ENCODE measurements at places on chromosomes 6 and 20.

DNA sequence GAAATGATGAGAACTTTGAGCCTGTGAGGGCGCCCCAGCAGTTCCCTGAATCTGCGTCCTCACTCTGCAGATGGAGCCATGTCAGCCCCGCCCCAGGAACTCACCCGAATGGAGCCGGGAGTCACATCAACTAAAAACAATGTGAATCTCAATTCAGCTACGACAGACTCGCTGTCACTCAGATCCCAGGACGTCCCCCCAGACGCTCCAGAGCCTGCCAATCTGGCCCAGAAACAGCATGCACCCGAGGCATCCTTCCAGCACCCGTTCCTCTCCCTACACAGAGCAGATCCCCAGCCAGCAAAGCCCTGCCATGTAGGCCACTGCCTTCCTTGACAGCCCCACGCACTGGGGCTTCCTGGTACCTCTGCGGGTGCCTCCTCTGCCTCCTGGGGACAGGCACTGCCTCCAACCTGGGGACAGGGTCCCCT lies 248.0 kb downstream of the TTLL2 start:
- no peak for DNase-seq

DNA sequence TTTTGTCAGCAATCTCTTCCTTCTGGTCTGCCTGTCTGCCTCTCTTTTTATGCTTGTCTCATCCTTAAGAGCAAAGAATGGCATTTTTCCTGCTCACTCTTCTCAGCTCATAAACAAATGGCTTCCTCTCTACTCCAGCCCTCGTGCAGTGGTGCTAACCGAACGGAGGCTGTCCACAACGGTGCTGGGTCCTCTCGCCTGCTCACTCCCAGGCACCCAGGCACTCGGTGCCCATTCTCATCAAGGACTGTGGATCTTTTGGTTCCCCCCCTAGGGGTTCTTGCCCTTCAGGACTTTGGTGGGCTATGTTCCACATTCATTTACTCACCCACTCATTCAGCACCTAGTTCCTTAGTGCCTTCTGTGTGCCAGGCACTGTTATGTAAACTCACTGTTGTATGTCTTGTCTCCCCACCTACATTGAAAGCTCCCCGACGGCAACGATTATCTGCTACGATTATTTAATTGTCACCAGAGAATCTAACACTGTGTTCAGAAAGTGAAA lies 113.9 kb downstream of the FYN start:
- no peak for DNase-seq

DNA sequence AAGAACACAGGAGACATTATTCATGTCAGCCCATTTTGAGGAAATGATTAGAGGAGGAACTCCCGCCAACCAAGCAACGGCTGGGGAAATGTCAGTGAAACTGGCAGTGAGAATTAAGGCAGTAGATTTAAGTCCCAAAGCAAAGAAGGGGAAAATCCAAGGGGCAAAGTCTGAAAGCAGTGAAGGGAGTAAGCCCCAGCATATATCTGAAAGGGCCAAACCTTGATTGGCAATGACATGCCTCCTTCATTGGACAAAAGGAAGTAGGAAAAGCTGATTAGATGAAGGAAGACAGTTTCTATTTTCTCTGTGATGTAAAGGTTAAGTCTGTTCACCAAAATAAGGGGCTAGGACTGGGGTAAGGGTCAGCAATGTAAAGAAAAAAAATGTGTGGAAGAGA lies 190.3 kb downstream of the RNF144B start:
- no peak for DNase-seq

DNA sequence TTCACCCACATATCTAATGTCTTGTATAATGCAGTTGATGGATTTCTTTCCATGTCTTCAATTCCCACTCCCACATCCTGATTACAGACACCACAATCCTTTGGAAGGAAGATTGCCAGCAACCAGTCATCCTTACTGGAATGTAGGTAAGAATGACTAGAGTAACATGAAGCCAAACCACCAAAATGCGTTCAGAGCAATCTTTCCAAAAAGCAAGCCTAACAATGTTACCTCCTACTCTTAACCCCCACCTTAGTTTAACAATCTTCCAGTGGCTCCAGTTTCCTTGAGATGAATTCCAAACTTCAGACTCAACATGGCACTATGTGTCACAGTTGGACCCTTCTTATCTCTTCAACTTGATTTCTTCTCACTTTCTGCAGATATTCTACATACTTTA lies 685.6 kb downstream of the DOK5 start:
- no peak for DNase-seq

DNA sequence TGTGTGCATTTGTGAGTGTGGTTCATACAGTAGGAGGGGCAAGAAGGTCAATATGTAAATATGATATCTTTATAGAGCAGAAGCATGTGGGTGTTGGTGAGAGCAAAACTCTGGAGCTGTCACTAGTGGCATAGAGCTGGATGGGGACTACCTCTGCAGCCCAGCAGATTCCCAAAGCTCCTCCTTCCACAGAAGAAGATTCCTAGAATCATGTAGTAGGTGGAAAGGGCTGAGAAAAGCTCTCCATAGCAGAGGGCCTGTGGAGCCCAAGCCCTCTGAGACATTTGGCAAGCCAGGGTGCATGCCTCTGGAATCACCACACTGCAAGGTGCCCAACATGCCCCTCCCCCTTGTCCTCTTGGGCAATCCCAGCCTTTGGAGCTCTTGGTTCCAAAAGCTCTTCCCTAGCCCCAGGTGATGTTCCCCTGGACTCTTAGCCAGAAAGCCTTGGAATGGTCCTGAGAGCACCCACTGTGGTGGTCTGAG lies 233.2 kb downstream of the LRFN2 start:
- DNase-seq: no peak

DNA sequence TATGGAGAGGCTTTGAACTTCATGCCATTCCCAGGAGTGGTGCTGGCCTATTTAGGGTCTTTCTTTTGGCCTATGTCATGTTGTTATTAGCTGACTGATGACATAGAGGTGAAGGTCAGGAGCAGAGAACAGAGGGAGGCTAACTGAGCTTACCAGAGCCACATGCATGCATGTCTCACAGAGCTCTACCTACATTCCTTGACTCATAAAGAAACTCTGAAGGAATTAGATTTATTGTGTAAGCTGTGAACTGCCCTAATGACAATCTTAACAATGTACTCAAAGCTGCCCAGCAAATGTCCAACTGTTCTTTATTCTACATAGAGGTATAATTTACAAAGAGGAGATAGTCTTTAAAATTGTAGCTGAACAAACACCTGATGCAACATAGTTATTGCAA lies 192.7 kb upstream of the CNR1 start:
- DNase-seq: no peak

- DNase-seq: no peak
Observed at GRCh38 chr6:3208098-3208774, 19.2 kb downstream of the TUBB2B start.

GRCh38 chr6:149977221-149977620 lies 13.5 kb downstream of the ULBP1 start:
- DNase-seq: no peak

DNA sequence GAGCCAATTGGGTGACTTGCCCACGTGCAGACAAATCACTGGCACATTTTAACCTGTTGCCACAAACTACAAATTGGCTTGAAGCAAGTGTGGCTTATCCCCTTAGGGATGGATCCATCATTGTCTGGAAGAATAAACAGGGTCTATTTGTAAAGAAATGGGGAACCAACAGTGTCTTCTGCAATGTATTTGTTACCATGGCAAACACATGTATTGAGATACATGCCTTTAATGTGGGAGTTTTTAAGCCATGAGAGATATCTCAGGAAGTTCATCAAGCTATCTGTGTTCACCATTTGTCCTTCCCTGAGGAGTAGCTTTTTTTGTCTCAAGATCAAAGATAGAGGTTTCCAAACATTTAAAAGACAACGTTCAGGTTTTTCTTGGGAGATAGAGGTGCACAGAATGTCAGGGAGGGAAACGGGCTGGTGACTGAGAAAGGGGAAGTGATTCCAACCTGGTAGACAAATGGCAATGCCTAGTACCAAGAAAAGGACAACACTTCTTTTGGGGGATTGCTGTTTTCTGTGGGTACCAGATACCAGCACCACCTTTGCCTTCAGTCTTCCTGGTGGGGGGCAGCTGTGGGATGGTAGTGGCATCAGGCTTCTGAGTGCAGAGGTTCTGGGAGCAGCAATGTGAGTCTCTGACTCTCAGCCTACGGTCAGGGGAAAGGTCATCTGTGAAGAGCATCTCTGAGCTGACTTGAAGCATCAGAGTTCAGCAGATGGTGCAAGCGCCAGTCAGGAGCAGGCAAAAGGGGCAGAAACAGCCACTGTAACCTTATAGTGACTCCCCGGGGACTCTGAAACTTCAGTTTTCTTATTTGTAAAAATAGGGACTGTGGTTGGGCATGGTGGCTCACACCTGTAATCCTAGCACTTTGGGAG lies 20.1 kb upstream of the BCAS1 start:
- no peak for DNase-seq

- DNase-seq: peak; percentile 78
Observed at GRCh38 chr6:41937861-41938574, 3.6 kb downstream of the CCND3 start.

GRCh38 chr6:115120391-115120790 lies 777.6 kb upstream of the HS3ST5 start:
- DNase-seq: no peak

DNA sequence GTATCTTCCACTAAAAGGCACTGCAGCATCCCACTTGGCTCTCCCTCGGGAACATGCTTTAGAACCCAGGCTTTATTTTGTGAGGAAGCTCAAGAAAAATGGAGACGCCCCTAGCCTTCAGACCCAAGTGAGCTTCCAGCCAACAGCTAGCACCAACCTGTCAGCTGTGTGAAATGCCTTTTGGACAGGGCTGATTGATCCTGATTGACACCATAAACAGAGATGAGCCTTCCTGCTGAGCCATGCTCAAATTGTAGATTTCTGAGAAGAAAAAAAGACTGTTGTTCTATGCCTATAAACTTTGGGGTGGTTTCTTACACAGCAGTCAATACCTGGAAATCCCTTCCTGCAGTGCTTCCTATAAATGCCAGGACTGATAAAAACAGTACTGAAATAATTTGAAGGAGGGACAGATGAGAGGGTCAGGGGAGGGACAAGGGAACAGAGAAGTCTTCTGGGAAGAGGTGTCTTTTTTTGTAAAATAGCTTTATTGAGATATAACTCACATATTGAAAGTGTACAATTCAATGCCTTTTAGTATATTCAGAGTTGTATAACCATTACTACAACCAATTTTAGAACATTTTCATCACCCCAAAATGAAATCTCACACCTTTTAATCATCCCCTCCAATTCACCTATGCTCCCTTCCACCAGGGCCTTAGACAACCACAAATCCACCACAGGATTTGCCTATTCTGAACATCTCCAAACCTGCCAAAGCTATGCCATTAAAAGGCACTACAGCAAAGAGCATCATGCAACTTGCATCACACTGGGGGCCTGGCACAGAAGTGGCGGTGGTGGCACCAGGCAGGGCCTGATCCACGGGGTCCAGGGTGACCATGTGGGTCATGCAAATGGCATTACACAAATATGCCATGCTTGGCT lies 2.7 kb upstream of the STK4 start:
- no peak for DNase-seq

DNA sequence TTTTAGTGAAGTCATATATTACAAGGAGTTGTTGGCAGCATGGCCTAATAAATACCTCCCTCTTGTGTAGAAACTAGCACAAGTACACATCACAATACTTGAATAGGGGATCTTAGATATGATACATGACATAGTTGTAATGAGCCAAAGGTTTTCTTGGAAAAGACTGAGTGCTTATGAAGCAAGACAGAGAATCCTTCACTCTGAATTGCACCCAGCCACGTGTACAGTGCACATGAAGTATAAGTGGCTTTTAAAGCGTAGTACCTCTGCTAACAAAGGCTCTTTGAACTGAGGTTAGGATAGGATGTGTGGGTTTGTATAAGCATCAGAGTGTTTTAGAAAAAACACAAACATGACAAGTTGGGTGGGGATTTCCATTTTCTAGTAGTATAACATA lies 145.5 kb upstream of the STMND1 start:
- no peak for DNase-seq

- DNase-seq: peak; percentile 31
Observed at GRCh38 chr20:52083627-52084232, 107.8 kb downstream of the ZFP64 start.

GRCh38 chr6:65903992-65904391 lies 197.0 kb upstream of the EYS start:
- DNase-seq: no peak

GRCh38 chr6:7106752-7107577 lies 796 bp upstream of the RREB1 start:
- DNase-seq: peak; percentile 68

- no peak for DNase-seq
Observed at GRCh38 chr20:50663095-50663821, 28.1 kb downstream of the RIPOR3 start.

DNA sequence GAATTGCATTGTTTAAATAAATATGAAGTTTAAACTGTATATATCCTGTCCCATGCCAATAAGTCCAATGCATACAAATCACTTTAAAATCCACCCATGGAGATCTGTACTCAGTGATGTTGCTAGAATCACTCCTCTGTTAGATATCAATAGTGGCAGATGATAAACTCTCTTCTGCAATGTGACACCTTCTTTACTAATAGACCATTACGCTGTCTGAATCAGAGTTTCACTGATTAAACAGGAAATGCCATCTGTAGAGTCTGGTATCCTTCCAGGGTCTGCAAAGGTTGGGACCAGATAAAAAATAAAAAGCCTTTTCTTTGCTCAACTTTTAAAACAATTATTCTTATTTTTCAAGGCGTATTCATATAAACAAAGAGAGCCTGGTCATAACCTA lies 134.5 kb downstream of the EDN3 start:
- no peak for DNase-seq

DNA sequence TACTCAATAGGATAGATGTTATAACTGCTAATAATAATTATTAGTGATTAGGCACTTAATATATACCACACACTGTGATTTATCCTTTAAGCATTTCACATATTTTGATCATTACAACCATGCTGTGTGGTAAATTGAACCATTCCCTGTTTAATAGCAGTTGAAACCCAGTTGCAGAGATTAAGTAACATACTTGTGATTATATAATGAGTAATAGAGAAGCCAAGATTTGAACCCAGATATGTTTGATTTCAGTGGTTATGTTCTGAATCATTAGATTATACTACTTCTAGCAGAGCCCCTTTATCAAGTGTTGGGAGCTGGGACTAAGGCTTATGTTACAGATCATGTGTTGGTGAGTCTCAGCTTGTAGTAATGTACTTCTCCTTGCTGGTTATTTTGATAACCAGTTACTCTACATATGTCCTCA lies 44.1 kb downstream of the STK4 start:
- no peak for DNase-seq

- no peak for DNase-seq
Observed at GRCh38 chr20:62985444-62985778, 21.4 kb downstream of the BHLHE23 start.

DNA sequence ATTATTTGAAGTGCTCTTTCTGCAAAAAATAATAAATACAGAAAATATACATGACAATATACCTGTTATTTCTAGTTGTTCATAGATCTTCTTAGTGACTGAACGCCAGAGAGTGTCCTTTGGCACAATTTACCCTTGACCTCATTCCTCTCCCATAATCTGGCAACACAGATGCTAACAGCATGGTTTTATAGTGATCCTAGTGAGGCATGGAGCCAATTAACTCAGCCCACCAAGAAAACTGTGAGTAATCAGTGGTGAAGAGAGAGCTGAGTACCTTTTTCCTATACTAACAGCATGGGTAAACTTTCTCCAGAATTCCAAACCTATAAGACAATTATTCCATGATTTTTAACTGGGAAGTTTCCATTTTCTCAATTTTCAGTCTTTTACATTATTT lies 61.0 kb downstream of the VGLL2 start:
- DNase-seq: no peak

All from GDM1 (cell line).